ENCODE measurements at places on chromosomes 5 and 9.

DNA sequence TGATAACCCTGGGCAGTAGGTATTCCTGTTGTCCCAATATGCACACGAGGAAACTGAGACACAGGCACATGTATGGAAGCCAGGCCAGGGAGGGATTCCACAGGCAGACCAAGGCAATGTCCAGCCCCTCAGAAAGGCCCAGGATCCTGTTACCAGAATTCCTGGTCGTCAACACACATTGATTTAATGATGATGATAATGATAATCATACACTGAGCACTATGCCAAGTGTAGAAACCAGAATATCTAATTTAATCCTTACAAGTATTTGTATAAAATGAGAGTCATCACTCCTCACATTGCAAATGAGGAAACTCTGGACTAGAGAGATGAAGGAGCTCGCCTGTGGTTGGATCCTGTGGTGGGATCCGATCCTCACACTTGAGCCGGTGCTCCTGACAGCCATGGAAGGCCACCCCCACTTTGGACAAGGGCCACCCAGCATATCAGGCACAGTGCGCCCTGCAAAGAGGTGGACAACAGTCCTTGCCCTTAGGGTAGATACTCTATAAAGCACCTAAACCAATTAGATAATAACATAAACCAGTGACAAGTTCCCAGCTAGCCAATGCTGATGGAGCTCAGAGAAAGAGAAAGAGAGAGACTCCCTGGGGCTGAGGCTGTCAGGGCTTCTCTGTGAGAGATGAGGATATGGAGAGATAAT is 185.3 kb downstream of the SLIT3 start:
- no peak for DNase-seq

DNA sequence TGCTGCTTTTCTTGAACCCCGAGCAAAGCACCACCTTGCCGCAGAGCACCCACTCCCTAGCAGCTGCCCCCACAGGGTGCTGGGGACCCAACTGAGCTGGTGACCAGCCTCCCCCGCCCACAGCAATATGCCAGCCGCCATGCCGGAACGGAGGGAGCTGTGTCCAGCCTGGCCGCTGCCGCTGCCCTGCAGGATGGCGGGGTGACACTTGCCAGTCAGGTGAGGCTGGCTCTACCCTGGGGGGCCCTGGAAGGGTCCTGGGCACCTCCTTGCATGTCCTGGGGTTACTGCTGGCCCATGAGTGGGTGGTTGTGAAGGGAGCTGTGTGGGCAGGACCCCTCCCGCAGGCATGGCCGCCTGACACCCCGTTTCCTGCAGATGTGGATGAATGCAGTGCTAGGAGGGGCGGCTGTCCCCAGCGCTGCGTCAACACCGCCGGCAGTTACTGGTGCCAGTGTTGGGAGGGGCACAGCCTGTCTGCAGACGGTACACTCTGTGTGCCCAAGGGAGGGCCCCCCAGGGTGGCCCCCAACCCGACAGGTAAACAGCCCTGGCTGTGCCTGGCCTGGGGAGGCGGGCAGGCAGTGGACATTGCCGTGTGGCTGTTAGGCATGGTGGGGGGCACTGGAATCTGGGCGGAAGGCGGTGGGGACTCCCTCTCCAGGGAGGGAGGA is 7.2 kb downstream of the EGFL7 start:
- DNase-seq = no peak

GRCh38 chr5:54289769-54290168 is 20.6 kb downstream of the ARL15 start:
- DNase-seq = no peak

- no peak for DNase-seq
These were observed 83.7 kb upstream of the SMIM15 start for GRCh38 chr5:61245936-61246335.

Data from CD8-positive, alpha-beta memory T cell (primary cell).